ENCODE measurements at places on chromosomes 12 and 14.

DNA sequence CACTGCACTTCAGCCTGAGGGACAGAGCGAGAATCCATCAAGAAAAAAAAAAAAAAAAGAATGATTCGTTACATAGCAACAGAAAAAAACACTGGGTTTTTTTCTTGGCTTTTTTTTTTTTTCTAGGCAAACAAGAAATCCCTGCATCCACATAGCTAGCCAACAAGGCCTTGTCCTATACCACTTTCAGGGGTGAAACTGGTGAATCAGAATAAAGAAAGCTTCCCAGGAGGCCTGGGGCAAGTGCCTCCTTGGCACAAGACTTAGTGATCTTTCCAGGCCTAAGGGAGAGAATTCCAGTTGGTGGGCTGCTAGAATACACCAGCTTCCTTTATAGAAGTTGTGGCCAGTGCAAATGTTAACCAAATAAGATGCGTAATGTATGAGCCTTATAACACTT lies 90.0 kb downstream of the VCPKMT start:
- DNase-seq = no peak

DNA sequence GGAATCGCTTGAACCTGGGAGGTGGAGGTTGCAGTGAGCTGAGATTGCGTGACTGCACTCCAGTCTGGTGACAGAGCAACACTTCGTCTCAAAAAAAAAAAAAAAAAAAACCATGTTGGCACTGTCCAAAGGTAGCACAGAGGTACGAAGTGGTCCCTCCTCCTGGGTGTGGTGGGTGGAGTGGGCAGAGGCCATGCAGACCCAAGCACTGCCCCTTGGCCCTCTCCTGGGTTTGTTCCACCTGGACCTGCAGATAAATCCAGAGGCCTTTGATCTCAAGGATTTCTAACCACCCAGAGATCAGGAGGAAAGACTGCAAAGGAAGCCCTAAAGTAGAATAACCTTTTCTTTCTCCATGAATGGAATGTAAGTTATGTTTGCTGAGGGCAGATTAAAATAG lies 8.7 kb upstream of the GALNT6 start:
- DNase-seq = no peak

- no peak for DNase-seq
Measured at GRCh38 chr14:24282736-24283135, 11.3 kb upstream of the RABGGTA start.

GRCh38 chr14:103127861-103128598 lies 4.8 kb downstream of the TNFAIP2 start:
- DNase-seq = no peak

DNA sequence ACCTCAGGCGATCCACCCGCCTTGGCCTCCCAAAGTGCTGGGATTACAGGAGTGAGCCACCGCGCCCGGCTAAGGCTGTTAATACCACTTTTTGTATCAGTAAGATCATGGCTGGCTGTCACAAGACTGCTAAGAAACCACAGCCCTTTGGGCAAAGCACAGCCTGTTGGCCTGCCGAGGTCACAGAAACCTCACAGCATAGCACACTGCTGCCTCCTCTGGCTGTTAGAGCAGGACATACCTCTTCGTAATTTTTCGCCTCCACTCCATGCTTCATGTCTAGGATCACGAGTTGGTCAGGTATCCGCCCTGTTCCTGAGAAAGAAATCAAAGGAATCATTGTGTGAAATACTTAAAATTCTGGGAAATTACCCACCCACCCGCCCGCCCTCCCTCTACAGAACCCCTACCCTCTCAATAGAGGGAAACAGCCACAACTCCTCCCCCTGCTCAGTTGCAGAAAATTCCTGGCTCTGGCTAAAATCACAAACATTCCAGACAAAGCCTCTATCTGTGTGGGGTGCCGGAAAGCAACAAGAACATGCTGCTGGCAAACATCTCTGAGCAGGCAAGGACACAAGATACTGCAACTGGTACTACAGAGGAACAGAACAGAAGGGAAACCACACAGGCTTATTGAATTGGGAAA lies 20.7 kb upstream of the NEK9 start:
- DNase-seq = no peak

DNA sequence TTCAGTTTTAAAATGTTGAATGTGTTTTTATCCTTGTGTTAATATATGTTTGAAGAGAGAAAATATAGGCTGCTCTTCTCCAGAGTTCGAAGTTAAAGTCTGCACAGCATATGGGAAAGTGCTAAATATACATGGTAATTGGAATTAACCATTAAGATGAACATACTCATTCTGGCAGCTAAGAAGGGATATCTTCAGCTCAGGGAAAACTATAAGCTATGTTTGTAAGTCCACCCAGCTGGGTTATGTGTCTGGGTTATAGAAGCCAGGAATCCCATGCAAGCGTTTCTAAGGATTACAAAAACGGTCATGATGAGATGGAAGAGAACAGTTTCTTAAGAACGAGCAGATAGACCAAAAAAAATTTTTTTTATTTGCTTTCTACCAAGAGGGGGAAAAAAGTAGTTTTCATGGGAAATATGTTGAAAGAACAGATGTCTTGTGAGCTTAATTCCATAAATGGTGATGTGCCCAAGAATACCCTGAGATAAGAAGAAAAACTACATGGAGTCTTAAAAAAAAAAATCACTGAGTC lies 198.9 kb downstream of the FBXL14 start:
- no peak for DNase-seq

- DNase-seq = no peak
Measured at GRCh38 chr14:64723691-64724577, 19.7 kb downstream of the PLEKHG3 start.

DNA sequence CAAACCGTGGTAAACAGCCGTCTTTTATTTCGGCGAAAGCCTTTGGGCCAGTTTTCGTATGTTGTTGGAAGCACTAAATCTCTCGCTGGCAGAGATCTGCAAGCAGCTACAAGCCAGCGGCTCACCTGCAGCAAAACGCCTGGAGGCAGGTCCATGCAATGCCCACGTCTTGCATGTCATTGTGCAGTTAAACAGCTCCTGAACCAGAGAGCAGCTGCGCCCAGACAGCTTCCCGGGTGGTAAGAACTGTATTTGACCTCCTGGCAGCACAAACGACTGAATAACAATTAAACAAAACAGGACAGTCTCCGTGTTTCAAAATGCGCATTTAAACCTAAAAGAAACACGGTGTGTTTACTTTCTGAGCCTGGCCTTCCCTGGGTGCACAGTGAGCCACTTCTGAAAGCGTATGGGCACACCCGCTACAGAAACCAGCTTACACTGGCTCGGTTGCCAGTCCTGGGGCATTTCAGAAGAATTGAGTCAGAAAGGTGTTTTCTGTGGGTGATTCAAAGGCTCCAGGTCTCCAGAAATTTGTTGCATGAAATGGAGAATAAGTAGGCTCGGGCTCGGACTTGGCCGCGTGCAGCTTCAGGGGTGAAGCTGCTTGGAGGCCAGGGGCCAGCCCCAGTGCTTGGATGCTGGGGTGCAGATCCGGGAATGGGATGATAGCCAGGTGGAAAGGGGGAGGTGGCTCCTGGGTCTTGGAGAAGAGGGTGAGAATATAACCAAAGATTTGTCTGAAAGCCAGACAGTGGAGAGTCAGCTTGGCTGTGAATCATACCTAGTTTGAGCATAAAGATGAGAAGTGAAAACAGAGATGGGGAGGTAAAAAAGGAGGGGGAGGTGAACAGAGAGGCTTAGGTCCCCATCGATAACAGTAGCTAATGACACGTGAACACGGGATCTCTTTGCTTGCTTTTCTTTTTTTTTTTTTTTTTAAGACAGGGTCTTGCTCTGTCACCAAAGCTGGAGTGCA lies 24.9 kb upstream of the FZD10 start:
- no peak for DNase-seq

DNA sequence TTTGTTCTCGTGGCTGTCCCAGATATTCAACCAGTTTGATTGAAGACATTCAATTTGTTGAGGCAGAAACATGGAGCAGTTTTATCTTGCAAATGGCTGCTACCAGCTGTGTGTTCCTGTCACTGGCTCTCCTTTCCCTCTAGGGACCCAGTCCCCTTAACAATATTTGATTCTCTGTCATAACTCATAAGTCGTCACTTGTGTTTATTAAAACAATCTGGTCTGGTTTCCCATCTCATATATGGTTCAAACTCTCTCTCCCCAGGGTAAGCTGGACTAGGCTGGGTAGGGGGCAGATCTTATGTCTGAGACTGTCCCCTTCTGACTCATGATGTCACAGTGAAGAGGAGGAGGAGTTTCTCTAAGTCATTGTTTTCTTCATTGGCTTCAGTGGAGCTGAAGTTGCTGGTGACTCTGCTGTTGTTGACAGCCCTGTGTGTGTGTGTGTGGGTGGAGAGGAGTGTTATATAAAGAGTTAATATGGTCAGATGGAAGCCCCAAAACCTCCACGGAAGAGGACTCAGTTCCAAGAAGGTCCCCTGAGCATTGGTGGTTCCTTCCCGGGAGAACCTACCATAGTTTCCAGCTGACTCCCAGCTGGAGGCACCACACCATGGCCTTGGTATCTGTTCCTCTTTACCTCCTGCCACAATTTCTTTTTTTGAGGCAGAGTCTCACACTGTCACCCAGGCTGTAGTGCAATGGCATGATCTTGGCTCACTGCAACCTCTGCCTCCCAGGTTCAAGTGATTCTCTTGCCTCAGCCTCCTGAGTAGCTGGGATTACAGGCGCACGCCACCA lies 16.1 kb upstream of the GNG2 start:
- DNase-seq = no peak

- no peak for DNase-seq
Measured at GRCh38 chr12:47054659-47055058, 24.8 kb upstream of the PCED1B start.

GRCh38 chr14:90005939-90006530 lies 50.3 kb downstream of the TDP1 start:
- DNase-seq = no peak

DNA sequence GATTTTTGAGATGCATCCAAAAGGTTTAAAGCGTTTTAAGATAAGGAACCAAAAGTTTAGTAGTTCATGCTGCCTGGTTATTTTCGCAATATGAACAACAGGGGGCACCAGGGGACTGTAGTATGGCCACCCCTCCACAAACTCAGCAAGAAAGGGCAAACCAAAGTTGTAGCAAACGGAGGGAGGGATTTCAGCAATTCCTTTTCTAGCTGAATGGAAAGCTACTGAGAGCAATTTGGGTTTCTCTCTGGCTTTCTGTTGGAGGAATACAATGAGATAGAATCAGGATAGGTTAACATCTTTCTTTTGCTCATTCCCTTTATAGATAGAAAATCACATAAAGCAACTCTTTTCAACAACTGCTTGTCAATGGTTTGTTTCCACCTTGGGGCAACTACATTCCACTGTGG lies 62.5 kb downstream of the DRAM1 start:
- no peak for DNase-seq

DNA sequence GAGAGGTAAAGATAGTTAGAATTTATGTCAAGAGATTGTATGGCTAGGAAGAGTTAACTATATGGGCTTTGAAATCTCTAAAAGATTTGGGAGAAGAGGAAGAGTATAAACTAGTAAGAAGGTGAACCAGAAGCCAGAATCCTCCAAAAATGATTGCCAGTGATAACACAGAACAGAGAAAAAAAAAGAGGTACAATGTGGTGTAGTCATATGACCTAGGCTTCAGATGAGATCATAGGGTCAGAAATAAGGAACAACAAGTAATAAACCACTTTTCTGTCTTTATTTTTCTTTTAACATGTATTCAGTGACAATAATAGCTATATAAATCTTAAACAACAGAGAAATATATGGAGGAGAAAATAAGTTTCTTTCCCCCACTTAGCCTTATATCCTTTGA lies 2.0 kb upstream of the NECAP1 start:
- DNase-seq = no peak

GRCh38 chr14:73633116-73634010 lies 11.4 kb upstream of the DNAL1 start:
- peak; percentile 27 for DNase-seq

GRCh38 chr14:96265383-96266095 lies 9.5 kb downstream of the BDKRB1 start:
- DNase-seq = no peak

GRCh38 chr14:30381861-30382480 lies 177.0 kb upstream of the G2E3 start:
- DNase-seq = no peak

DNA sequence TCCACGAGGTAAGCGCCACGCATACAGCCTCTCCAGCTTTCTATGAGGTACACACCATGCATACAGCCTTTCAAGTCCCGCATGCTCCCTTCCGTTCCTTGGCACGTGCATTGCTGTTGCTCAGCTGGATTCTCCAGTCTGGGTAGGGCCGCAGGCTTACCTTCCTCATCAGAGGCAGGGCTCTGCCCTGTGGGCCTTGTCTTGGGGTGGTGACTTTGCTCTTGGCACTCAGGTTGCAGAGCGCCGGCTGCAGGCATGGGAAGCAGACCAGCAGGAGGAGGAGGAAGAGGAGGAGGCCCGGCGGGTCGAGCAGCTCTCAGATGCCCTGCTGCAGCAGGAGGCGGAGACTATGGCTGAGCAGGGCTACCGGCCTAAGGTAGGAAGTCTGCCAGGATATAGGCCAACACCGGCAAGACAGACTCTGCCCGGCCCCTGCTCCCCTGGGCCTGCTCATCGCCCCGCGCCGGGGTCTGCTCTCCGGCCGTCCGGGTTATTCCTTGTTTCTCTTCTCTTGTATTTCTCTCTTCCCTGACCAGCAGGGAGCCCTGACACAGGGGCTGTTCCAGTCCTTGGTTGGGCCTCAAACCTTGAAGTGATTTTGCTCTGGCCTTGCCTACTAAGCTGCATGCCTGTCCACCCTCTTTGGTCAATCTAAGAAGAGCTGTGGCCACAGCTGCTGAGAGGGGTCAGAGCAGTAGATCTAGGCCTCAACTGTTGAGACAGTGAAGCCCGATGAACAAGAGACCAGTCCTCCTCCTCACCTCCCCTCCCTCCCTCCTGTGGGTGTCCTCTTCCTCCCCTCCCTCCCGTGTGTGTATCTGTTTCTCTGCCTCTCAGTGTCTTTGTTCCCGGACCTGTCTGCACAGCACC lies 15.3 kb downstream of the TCHP start:
- no peak for DNase-seq

DNA sequence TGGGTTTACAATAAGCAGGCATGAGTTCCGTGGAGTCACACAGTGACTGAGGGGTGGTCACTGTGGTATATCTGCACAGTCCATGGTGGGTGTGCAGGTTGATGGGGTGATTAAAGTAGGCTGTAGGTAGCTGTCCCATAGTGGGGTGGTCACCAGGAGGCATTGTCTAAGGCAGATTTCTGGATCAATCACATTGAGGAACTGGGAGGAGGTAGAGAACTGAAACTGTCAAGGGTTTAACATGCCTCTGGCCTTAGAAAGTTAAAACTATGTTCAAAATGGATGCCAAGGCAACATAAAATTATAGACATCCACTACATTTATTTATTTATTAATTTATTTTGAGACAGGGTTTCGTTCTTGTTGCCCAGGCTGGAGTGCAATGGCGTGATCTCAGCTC lies 8.3 kb downstream of the ADCK1 start:
- DNase-seq = no peak

GRCh38 chr12:68953536-68953935 lies 20.6 kb upstream of the CPM start:
- DNase-seq = no peak
